ENCODE measurements at places on chromosomes 7 and 10.

DNA sequence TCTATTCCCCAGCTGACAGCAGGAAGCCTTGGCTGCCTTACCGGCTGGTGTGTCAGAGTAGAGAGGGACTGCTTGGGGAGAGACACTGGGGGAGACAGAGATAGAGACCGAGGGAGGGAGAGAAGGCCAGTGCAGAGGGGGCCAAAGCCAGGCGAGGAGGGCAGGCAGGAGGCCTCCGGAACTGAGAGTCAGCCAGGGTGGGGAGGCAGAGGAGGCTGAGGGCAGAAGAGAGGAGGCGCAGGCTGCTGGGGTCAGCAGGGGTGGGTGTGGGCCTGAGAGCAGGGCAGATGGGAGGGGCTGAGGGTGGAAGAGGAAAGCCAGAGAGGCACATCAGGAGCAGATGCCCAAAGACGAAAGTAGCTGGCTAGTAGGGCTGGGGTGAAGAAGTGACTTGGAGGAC lies 57.2 kb upstream of the PAX2 start:
- no peak for DNase-seq

GRCh38 chr7:44287488-44288380 lies 37.7 kb downstream of the CAMK2B start:
- no peak for DNase-seq

DNA sequence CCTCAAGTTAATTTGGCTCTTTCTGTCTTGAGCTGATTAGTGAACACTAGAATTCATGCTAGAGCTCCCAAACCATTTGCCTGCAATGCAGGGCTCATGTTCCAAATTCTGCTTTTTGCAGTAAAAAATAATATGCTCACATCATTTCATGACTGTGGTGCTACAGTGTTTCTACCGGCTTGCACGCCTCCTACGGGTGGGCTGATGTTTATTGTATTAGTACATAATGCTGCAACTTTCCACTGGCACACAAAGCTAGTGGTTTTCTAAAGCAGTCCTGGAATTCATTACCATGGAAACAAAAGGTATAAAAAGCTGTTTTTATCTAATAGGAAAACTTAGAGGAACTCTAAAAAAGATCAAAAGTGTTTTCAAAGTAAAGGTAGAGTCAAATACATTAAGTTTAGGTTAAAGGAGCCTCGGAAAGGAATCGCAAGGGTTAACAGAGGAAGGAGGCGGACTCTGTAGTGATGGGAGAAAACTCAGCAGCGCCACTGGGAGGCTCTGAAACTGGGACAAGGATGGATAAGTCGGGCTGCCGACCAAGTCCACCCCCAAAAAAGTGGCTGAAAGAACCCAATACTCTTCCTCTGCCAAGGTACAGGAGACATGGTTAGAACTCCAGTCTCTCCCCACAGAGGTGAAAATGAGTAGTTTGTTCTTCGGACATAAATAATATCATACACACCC lies 25.9 kb downstream of the GRM8 start:
- no peak for DNase-seq

- DNase-seq = no peak
Measured at GRCh38 chr7:146943483-146943882, 826.9 kb downstream of the CNTNAP2 start.

DNA sequence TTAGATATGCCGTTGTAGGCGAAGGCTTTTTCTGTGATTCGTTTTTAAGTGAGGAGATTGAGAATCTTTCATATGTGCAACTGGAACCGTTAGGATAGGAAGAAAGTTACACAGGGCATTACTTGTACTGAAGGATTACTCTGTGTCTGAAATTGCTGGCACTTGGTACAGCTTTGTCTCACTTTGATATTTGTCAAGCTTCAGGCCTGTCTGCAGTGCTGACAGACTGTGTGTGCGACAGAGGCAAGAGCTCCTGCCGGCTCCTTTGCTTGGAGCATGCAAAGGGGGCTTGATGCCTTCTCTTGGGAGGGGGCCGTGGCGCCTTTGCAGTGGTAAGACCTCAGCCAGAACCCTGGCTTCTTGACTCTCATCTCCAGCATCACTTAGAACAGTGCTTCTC lies 45.8 kb downstream of the CCNY start:
- no peak for DNase-seq

DNA sequence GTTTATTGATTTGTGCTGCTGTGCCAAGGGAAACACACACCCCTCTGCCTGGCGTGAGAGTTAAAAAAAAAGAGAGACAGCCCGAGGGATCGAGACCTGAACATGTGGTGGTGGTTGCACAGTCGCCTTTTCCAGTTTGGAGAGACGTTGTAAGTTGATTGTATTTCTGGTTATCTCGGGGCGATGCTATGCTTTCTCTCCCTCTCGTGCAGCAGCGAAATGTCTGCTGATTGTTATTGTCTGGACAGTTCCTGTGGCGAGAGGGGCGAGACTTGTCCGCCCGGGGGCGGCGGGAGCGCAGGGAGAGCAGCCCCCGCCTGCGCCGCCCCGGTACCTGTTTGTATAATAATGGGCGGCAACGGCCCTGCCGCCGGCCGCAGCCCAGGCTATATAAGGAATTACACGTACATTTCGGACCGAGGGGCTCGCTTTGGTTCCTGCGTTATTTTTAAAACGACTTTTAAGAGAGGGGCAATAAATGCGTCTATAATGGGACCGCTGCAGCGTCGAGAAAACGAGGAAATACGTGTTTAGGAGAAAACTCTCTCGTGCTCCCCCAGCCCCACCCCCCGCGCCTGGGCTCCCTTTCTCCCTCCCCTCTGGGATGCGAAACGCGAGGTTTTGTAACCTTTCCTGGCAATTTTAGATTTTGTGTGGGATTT lies 1.7 kb downstream of the ZEB1 start:
- DNase-seq = peak; percentile 69

DNA sequence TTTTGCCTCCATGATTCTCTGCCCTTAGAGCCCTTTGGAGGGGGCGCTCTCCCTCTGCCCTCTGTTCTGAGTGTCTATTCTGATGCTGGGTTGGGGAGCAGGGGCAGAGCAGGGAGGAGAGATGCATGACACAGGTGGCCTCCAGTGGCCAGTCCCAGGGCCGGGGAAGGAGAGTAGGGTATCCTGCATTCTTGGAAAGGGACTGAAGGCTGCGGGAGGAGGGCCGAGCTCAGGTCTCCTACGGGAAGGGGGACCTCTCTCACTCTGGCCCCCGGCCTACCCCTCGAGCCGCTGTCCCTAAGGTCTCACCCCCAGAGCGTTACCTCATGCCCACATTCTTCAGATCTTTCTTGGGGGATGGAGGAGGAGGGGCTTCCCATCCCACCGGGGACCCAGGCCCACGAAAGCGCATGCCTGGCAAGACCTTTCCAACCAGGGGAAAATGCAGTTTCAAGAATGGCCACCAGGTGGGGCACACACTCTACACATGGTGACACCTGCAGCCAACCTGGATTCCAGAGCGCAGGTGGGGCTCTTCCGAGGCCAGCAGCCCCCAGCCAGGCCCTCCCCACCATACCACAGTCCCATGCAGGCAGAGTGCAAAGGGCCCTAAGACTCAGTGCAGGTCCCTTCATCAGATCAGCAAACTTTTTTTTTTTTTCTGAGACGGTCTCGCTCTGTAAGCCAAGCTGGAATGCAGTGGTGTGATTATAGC lies 86.4 kb downstream of the MYL10 start:
- DNase-seq = peak; percentile 66

DNA sequence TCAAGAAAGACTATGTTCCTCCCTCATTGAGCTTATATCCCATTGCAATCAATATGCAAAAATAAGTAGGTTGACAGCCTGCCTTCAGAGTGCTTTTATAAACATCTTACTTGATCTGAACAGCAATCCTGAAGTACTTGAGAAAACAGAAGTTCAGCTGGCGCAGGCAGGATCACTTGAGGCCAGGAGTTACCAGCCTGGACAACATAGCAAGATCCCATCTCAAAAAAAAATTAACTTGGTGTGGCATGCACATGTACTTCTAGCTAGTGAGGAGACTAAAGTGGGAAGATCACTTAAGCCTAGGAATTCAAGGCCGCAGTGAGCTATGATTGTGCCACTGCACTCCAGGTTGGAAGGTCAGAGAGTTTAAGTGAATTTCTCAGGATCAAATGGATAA lies 30.1 kb downstream of the LUC7L2 start:
- no peak for DNase-seq

DNA sequence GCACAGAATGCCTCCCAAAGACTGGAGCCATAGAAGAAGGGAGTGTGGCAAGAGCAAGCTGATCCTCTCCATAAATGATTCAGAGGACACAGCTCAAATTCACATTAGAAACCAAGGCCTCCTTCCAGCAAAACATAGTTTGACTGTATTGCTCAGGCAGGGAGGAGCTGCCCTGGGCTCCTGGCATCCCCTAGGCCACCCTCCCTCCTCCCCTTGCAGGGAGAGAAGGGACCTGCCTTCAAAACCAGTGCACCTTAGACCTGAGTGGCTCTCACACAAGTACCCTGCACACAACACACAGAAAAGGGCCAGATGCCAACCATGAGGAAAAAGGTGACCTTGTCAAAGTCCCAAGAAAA lies 64.7 kb downstream of the CREB3L2 start:
- DNase-seq = no peak

DNA sequence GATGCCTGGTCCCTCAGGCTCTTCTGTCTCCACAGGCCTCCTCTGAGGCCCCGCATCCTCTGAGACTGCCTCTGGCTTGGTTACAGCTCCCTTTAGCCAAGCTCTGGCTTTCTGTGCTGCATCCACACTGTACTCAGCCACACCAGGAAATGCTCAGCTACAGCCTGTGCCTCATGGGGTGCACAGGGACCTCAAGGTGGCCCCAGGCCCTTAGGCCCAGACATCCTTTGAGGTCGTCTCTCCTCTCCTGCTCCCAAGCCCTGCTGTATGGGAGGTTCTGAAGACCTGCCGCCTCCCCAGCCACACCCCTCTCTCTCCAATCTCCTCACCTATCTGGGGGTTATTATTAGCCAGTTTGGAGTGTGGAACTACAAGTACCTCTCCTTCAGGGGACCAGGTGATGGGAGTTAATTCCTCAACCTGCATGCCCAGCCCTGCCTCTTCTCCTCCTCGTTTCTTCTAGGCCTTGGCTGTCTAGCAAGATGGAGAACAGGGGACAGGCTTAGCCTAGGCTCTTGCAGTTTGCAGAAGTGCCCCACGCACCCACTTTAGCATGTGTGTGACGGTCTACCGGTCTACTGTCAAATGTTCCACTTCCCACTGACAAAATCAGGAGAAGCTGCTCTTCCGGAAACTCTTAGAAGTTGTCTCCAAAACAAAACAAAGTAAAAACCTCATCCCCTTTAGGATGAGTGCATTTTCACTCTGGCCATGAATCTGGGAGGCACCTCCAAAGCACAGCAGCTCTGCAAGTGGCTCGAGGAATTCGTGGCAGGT lies 64.0 kb upstream of the WAC start:
- DNase-seq = no peak

DNA sequence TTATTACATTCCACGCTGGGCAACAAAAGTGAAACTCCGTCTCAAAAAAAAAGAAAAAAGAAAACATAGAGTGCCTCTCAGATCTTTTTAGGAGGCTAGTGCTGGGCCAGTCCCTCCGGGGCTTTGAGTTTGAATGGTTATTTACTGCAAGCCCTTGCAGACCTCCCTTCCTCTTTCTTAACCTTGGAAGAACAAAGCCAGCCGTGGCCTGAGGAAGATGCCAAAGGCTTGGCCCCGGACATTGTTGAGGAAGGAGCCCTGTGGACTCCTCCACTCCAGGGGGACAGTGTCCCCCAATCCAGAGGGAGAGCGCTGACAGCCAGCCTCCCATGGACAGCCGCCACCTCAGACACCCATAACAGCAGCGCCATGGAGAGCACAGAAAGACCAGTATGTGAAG lies 5.0 kb downstream of the TSPAN33 start:
- DNase-seq = no peak

DNA sequence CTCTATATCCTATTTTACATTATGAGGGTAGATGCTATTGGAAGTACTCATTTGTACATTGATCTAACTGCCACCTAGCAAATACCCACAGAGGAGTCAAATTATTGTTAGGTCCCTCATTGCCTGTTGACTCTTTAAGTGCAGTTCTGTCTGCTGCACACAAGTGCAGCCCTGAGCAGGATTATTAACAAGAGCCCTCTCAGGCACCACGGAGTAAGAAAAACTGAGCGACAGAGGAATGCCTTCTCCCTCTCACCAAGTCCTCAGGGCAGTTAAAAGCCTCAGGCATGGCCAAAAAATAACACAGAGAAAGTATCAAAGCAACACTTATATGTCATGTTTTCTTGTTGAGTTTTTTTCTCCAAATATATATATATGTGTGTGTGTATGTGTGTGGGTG lies 340.0 kb upstream of the NRG3 start:
- no peak for DNase-seq

DNA sequence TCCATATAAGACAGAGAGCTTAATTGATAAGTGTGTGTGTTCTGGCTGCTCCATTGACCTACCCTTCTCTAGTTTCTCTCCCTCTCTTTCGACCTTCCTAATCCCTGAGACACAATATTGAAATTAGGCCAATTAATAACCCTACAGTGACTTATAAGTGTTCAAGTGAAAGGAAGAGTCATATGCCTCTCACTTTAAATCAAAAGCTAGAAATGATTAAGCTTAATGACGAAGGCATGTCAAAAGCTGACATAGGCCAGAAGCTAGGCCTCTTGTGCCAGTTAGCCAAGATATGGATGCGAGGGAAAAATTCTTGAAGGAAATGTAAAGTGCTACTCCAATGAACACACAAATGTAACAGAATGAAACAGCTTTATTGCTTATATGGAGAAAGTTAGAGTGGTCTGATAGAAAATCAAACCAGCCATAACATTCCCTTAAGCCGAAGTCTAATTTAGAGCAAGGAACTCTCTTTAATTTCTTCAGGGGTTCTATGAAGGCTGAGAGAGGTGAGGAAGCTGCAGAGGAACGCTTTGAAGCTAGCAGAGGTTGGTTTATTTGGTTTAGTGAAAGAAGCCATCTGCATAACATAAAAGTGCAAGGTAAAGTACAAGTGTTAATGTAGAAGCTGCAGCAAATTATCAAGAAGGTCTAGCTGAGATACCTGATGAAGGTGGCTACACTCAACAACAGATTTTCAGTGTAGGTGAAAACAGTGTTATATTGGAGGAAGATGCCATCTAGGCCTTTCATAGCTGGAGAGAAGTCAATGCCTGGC lies 53.8 kb downstream of the ST7 start:
- DNase-seq = no peak

DNA sequence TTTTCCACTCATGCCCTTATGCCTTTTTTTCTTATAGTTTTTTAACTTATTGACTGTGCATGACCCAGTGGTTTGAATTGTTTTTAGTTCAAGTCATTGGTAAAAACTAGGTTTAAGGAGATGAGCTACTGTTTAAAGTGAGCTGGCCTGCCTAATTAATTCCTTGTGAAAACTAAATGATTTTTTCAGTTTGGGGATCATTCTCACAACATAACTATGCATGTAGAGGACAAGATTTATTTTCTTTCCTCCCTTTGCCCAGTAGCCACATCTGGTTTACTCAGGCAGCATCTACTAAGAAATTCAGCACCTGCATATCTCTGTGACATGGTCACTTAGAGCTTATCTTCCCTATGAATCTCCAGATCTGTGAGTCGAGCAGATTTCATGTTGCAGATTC lies 1.7 kb downstream of the ADO start:
- DNase-seq = no peak

- no peak for DNase-seq
Measured at GRCh38 chr7:86833360-86833759, 189.7 kb downstream of the GRM3 start.
